Fibroblast of mammary gland (primary cell): ENCODE measurements at places on chromosomes 4 and X.
A peak's percentile ranks its signal among the peaks of the same experiment; 100 is the strongest.

DNA sequence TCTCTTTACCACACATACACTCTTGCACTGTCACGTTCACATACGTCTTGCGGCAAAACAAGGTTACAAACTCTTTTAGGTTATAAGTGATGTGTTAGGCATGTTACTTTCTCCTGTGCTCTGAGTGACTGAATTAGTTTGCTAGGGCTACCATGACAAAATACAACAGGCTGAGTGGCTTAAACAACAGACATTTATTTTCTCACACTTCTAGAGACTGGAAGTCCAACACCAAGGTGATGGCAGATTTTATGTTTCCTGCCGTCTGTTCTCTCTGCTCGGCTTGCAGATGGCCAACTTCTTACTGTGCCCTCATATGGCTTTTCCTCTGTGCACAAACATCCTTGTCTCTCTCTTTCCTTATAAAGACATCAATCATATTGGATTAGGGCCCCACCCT, 1224.3 kb upstream of the TENM3 start:
- DNase-seq = no peak

DNA sequence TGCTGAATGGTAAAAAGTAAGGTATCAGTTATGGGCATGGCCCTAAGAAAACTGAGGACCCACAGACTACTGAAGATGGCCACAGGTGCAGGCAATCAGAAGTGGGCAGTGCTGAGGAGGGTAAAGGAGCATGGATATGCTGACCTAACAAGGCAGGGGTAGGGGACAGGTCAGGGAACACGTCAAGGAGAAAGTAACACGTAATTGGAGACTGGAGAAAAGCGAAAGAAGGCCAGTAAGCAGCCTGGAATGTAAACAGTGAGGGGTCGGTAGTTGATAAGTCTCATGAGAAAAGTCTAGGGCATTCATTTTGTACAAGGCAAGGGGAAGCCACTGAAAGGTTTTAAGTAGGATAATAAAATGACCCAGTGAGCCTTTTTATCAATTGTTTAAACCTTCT, 153.3 kb downstream of the PRDM5 start:
- DNase-seq = peak; percentile 75

DNA sequence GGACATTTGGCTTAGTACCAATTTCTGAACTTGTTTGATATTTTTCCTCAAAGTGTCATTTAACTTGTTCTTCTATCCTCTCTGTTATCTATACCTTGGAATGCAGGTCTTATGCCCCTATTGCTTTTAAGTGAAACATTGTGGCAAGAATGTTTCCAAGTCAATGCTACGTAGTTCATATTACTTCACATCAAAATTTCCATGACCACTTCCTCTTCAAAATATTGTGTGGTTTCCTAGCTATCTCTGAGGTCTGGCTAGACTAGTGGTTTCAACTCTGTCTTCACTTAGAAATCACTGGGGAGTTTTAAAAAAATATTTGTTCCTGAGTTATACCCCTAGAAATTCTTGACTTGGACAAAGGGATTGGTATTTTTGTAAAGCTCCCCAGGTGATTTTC, 20.2 kb upstream of the RASGEF1B start:
- no peak for DNase-seq

- no peak for DNase-seq
These were observed 63.7 kb upstream of the RPL34 start for GRCh38 chr4:108556588-108557200.

DNA sequence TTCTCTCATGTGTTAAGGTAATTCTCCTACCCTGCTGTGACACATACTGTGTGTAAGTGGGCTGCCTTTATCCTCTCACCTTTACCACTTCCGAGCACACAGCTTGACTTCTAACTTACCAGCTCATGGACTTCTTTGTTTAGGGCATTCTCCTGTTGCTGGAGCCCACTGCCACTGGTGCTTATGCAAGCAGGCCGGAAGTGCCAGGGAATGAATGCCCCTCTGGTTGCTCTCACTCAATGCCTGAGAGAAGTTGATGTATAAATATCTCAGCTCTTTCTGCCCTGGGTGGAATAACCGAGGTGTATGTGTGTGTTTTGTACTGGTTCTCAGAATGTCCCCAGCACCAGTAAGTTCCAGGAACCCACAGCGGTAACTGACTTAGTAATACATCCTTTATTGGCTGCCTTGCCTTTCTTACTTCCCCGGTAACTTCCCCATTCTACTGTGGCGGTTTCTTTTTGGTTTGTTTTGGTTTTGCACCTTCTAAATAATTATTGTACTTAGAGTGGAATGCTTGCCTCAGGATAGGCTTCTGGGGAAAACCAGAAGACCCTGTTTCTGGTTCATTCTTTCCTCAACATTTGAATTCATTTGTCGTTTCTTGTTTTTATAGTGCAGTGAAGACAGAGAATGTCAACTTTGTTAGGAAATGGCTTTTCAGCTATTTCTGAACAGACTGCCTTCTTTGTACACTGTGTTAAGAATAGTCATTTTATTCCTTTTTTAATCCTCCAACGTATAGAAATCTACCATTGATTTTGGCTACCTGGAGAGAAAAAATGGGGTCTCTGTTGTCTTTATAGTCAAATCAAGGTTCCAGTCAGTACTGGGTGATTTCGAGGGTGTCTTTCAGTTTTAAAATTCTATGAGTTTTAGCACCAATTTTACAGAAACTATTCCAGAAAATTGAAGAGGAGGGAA, 45.4 kb downstream of the CXorf58 start:
- no peak for DNase-seq

DNA sequence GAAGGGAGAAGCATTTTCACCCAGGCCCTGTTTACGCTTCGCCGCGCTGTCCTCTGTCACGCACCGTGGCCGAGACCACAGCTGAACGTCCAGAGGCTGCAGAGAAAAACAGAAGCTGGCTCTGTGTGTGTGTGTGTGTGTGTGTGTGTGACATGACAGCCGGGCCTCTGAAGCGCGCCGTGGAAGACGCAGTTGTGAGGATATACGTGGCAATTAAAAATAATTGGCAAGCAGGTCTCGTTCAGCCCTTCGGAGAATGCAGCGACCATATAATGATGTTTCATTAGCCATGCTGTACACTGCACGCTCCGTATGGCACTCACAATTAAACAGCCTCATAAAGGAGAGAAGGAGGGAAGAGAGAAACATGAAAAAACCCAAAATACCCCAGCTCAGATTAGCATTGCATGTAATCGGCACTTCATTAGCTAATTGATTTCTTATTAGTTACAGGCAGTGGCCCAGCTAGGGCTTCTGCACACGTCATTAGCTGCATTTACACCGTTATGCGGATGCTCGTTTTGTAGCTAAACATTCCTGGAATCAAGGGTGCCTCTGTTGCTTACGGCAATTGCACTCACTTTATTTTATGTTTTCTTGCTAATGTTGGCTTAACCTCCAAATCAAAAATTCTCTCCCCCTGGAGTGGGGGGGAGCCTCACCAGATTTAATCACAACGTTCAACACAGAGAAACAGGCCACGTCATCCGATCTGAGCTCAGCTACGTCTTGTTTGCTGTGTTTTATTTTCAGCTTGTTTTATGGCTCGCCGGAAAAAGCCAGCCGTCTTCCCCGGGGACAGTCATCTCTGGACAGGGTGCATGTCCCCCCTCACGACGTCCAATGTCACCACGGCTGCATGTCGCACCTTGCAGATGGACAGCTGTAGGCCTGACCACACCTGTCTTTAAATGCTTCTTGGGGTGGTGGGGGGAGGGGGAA, 74.6 kb upstream of the SHOX start:
- no peak for DNase-seq

GRCh38 chrX:29024871-29025270, 437.6 kb downstream of the IL1RAPL1 start:
- no peak for DNase-seq
